Activated CD4-positive, alpha-beta T cell treated with anti-CD3 and anti-CD28 coated beads, Interleukin-2, amount 50 U/mL, for 4 hours (primary cell): ENCODE measurements at places on chromosomes 7 and 10.

DNA sequence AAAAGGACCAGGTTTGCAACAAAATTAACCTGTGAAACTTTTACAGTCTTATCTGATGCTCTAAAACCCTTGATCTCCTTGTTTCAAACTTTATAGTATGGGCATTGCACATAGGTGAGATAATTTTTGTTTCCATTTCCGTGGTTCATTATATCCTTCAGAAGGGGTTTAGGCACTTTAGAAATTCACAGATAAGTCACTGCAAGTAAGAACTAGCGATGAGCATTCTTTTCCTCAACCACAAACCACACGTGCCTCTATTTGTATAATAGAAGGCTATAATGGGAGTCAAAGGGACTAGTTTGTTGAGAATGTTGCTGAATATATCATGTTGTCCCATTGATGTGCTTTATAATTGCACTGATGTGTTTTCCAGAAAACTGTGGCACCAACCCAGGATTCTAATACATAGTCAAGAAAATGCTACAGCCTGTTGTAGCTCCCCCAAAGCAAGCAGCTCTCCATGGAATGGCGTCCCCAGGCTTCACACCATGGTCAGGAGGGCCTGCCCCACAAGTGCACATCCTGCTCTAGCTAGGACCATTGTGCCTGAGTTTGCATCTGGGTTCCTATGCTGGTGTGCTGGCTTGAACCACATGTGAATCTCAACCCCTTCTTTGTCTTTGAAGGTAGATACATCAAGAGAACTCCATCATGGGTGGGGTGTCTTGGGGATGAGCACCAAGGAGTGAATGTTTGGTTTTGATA lies 14.0 kb upstream of the ATXN7L1 start:
- DNase-seq = no peak

DNA sequence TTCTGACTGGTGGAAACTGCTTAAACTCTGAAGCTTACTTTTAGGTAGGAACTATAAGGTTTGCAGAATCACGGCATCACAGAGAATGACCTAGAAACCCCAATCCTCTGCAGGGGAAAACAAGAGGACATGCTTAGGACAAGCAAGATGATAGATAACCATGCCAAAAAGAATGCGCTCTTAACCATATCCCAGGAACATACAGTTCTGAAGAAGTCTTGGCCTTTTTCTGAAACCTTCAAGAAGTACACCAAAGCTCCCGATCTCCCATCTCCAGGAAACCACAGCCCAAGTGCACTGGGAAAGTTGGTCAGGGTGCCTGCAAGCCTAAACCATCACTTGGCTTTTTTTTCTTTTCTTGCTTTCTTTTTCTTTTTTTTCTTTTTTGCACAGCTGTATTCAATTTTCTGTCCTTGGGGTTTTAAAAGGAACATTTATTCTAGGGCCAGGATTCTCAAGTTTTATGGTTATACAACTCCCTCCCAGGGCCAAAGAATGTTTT lies 12.2 kb upstream of the SVIL start:
- DNase-seq = no peak

- DNase-seq = no peak
Measured at GRCh38 chr10:61021926-61022325, 77.9 kb upstream of the RHOBTB1 start.

GRCh38 chr7:30446266-30446665 lies 32.3 kb downstream of the NOD1 start:
- DNase-seq = no peak

GRCh38 chr10:117536866-117537435 lies 5.6 kb upstream of the EMX2 start:
- DNase-seq = no peak
